ENCODE measurements at places on chromosomes 11 and 22. TPM values are rescaled to one million over a fixed set of nuclear protein-coding genes. Genes with fewer than 3 reads are reported as not detected.

DNA sequence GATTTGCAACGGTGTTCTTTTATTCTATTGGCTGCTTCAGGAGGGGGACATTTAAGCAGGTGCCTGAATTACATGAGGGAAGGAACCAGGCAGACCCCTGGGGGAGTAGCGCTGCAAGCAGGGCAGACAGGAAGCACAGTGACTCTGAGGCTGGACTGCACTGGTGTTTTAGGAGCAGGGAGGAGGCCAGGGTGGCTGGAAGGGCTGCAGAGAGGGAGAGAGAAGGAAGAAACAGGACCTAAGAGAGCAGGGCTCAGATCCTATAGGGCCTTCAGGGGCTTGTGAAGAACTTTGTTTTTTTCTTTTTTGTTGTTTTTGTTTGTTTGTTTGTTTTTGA lies 62.5 kb upstream of the SORL1-AS1 start:
- H3K27ac ChIP-seq, result no peak overlapping the region
- peaks cover 15% of the 10 kb centered on the region for H3K36me3 ChIP-seq
- H3K4me3 ChIP-seq, result no peak overlapping the region

DNA sequence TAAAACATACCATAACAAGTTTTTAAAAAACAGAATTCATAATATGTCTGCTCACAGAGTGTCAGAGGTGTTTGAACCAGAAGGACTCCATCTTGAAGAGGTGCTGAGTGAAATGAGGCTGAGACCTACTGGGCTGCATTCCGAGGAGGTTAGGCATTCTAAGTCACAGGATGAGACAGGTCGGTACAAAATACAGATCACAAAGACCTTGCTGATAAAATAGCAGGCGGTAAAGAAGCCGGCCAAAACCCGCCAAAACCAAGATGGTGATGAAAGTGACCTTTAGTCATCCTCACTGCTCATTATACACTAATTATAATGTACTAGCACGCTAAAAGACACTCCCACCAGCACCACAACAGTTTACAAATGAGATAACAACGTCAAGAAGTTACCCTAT lies 116.4 kb downstream of the ARHGAP32 start:
- H3K4me3 ChIP-seq, result no peak overlapping the region
- H3K27ac ChIP-seq, result no peak overlapping the region
- H3K4me1 ChIP-seq, result no peaks in the 10 kb centered on the region
- peaks cover 4% of the 10 kb centered on the region for H3K36me3 ChIP-seq
- H3K27me3 ChIP-seq, result no peaks in the 10 kb centered on the region

DNA sequence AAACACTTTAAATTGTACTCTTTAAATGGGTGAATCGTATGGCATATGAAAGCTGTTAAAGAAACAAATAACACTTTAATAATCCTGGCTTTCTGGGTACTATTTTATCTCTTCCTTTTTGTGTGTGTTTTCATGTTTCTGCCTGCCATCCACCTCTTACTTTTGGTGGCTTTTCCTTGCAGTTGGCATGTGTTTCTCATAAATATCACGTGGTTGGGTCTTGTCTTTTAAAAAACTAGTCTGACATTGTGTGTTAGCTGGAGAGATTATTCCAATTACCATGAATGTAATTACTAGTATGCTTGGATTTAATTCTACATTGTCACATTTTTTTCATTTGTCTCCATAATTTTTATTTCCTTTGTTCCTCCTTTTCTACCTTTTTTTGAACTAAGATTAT lies 262.9 kb upstream of the B3GAT1 start:
- no peaks in the 10 kb centered on the region for H3K4me1 ChIP-seq
- H3K4me3 ChIP-seq, result no peak overlapping the region
- no peak for DNase-seq
- H3K27me3 ChIP-seq, result no peaks in the 10 kb centered on the region
- H3K27ac ChIP-seq, result no peak overlapping the region
- H3K36me3 ChIP-seq, result no peaks in the 10 kb centered on the region

DNA sequence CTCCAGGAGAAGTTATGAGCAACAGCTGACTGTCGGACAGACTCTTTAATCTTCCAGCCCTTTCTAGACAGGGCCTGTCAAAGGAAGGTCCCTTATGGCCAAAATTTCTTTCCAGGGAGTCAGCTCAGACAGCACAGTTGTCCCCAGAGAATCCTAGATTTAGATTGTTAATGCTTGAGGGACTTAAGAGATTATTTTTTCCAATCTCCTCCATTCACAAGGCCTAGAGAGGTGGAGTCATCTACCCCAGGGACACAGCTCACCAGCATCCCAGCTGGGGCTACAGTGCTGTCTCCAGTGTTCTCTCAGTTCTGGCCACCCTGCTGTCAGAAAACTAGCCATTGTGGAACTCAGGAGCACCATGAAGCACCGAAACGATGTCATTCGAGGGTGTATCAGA lies 7.8 kb downstream of the DSCAML1 start:
- no peak overlapping the region for H3K4me3 ChIP-seq
- H3K4me1 ChIP-seq, result no peaks in the 10 kb centered on the region
- DNase-seq, result no peak
- H3K27me3 ChIP-seq, result no peaks in the 10 kb centered on the region
- H3K36me3 ChIP-seq, result no peaks in the 10 kb centered on the region
- no peak overlapping the region for H3K27ac ChIP-seq

- DNase-seq, result no peak
- peaks cover under 1% of the 10 kb centered on the region for H3K4me1 ChIP-seq
- no peak overlapping the region for H3K4me3 ChIP-seq
- no peaks in the 10 kb centered on the region for H3K27me3 ChIP-seq
- H3K36me3 ChIP-seq, result no peaks in the 10 kb centered on the region
These were observed 31.0 kb downstream of the DDIAS start for GRCh38 chr11:82932564-82932963.

GRCh38 chr11:131154351-131154750 lies 216.1 kb upstream of the NTM start:
- no peak overlapping the region for H3K27ac ChIP-seq
- no peak overlapping the region for H3K4me3 ChIP-seq
- H3K4me1 ChIP-seq, result no peaks in the 10 kb centered on the region
- H3K27me3 ChIP-seq, result no peaks in the 10 kb centered on the region

DNA sequence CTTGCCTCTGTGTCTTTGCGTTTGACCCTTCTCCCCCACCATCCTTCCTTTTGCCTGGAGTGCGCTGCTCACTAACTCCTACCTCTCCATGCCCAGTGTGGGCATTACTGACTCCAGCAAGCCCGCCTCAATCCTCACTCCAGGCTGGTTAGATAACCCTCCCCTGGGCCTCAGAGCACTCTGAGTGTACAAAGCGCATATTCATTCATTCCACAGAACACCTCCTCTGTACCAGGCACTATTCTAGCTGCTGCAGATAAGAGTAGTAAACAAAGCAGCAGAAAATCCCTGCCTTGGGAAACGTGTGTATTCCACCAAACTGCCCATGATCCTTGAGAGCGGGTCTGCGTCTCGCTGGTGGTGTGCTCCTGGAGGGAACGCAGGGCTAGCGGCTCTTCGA lies 3.2 kb downstream of the SLC22A8 start:
- H3K4me3 ChIP-seq, result no peak overlapping the region
- peaks cover 25% of the 10 kb centered on the region for H3K4me1 ChIP-seq
- H3K36me3 ChIP-seq, result no peaks in the 10 kb centered on the region
- DNase-seq, result peak; percentile 70
- H3K27ac ChIP-seq, result peak overlapping the region; percentile 69
- no peaks in the 10 kb centered on the region for H3K27me3 ChIP-seq

- peak; percentile 59 for DNase-seq
- peaks cover 5% of the 10 kb centered on the region for H3K36me3 ChIP-seq
- no peaks in the 10 kb centered on the region for H3K27me3 ChIP-seq
- no peak overlapping the region for H3K4me3 ChIP-seq
These were observed 73.0 kb downstream of the CYB5R2 start for GRCh38 chr11:7600205-7600775.

- H3K4me3 ChIP-seq, result no peak overlapping the region
- no peak for DNase-seq
- no peaks in the 10 kb centered on the region for H3K4me1 ChIP-seq
- peaks cover 25% of the 10 kb centered on the region for H3K36me3 ChIP-seq
- H3K27me3 ChIP-seq, result peaks cover 59% of the 10 kb centered on the region
These were observed 16.2 kb downstream of the CSF2RB start for GRCh38 chr22:36929621-36930020.

MRGPRX4 gene
- not detected for total RNA-seq

C11orf86 gene
- 0.37 TPM for total RNA-seq

All from stomach (tissue), 19 donors.